Vagina (tissue), 2 donors: ENCODE measurements at places on chromosomes 4 and X.

GRCh38 chrX:13791559-13791958 is 25.3 kb downstream of the GPM6B start:
- no peak for DNase-seq

DNA sequence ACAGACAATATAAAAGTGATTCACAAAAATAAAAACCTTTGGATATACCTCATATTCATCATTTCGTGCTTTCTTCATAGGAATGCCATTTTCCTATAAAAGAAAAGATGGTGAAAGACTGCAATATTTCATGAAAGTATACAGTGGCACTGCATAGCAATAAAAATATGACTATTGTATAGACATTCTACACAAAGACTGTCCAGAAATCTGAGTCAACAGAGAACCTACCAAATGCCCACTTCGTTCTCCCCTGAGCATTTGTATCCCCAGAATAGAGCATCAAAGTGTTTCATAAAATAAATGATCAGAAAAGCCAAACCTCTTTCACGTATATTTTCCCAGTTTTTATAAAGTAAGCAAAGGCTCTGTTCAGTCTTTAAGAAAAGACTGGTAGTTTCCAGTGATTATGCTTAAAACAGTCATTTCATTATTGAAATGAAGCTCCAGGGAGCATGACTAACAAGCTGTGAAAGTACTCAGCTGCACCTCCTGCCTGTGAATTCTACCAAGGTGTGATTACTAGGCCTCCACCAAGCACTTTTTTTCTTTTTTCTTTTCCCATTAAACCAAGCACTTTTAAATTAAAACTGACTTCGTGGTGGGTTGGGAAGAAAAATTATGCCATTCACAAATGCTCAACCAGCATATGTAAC is 20.2 kb downstream of the PPA2 start:
- DNase-seq: no peak

DNA sequence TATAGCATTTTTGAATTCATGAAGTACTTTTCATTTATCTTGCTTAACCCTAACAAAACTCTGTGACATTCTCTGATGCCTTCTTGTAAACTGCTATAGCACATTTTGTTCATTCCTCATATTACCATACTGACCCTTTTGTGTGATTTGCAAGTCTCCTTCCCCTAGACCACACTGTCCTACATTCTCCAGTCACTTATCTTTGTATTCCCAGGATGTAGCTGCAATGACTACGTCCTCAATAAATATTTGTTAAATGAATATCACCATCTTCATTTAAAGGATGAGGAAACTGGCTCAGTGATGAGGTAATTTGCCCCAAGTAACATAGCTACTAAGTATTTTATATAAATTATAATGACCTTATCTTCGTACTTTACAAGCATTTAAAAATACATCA is 11.9 kb downstream of the HUWE1 start:
- no peak for DNase-seq

DNA sequence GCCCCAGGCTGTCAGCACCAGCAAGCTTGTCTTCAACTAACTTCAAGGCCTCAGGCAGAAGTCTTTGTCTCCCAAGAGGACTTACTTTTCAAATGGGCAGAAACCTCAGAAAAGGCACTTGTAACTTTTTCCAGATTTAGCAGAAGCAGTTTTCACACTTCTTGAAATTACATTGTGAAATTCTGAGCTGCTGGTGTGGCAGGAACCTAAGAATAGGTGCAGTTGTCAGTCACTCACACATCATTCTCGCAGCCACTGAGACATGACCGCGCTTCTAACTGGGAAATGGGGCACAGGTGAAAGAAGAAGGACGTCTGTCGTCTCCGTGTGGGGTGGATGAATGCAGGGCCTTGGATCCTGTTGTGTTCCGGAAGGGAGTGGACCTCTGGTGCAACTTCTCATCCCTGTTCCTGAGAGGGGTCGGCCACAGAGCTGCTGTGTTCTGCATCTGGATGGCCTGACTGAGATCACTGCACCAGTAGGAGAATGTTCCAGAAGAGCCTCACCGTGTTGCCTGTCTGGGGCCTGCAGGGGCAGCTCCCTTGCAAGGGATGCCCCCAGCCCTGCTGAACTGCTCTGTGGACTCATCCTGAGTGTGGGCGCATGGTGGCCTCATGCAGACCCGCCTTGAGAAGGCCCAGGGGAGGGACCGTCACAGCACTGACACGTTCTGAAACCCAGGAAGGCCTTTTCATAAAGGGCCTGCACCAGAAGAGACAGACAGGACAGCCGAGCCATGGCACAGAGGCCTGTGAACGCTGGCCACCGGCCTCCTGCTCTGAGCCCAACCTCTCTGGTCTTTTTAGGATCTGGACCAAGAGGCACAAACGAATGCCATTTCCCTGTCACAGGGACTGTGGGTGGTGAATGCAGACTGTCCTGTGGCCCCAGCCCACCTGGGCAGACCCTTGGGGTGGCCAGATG is 18.7 kb downstream of the NAT8L start:
- DNase-seq: no peak

DNA sequence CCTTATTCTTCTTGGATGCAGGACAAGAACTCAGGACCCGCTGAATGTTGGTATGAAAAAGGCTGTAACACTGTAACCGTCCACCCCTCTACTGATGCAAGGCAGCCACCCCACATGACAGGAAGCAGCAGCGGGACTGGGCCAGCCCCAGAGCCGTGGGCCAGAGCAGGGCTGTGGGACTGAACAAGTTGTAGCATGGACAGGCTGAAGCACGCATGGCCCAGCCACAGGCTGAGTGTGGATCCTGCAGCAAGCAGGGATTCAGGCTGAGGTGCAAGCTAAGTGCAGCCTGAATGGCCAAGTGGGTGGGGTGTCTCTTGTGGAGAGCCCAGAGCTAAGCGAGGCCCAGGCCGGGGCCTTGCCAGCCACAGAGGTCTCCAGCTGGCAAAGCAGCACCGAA is 632.2 kb downstream of the SPOCK3 start:
- DNase-seq: no peak

DNA sequence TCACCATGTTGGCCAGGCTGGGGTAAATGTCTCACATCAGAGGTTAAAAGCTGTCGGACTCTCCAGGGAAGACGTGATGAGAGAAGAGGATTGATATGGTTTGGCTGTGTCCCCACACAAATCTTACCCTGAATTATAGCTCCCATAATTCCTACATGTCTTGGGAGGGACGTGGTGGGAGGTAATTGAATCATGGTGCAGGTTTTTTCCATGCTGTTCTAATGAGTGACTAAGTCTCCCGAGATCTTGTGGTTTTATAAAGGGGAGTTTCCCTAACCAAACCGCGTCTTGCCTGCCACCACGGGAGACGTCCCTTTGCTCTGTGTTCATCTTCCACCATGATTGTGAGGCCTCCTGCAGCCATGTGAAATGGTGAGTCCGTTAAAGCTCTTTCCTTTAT is 64.4 kb downstream of the ASMT start:
- DNase-seq: no peak

DNA sequence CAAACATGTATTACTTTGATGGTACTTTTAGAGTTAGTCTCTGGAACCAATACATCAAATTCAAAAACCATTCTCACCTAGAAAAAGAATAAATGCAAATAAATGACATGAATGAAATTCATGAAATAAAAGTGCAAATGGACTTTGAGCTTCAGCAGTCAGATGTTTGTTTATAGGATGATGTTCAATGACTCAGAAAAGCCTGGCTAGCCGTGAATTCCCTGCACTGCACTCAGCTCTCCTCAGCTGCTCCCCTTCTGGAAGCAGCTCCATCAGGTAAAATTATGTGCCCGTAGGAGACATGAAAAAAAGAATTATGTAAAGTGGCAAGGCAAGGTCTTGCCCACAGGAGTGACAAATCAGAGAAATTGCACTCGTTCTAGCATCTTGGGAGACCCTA is 390.6 kb downstream of the GPM6A start:
- DNase-seq: no peak

GRCh38 chrX:49309401-49309981 is 6.0 kb downstream of the GAGE10 start:
- DNase-seq: no peak

DNA sequence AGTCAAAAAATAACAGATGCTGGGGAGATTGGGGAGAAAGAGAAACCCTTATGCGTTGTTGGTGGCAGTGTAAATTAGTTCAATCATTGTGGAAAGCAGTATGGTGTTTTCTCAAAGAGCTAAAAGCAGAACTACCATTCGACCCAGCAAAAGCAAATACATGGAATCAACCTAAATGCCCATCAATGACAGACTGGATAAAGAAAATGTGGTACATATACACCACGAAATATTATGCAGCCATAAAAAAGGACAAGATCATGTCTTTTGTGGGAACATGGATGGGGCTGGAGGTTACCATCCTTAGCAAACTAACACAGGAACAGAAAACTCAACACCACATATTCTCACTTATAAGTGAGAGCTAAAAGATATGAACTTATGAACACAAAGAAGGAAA is 188.9 kb downstream of the CAMK2D start:
- no peak for DNase-seq

GRCh38 chr4:78667325-78667724 is 108.8 kb upstream of the BMP2K start:
- no peak for DNase-seq

DNA sequence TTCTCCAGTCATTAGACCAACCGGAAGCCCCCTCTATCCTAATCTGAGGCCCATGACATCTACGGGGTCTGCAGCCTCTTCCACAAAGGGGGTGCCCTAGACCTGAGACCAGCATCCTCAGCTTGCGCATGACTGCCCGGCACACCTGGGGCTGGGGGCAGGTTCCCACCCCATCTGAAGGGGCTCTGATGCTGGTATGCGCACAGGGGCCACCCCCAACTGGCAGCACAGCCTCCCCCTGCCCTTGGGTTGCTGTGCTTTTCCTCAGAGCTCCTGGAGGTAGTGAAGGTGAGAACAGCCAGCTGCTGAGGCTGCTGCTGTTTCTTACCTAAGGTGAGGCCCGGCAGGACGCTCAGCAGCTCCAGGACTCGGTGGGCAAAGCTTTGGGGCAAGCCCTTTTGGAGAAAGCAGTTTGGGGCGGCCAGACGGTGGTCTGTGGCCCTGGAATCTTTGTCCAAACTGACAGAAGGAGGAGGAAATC is 18.9 kb upstream of the CPLX1 start:
- no peak for DNase-seq

DNA sequence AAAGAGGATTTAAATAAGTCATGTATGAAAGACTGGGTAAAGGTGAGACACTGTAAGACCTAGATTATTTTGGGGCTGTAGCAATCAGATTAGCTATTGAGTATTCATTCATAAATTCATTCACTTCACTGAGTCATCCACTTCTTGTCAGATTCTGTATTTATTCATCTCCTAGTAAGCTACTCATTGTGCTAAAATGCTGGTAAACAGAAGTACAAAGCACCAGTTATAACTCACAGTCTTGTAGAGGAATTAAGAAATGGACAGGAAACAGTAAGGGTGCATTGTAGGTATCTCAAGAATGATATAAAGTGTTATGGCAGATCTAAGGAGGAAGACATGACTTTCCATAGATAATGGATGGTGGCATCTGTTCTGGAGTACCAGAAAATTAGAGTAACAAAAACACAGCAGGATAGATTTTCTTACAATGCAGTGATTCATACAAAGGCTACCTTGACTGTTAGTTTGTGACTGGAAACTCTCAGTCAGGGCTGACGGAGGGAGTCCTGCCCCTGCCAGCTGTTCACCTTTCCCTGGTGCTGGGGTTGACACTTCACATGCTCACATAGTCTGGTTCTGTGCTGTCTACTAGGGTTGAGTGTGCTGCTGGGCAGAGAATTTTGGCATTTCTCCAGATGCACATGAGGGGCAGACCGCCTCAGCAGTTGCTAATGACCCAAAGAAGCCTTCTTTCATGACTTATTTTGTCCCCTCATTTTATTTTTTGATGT is 26.5 kb upstream of the HAND2 start:
- no peak for DNase-seq

GRCh38 chr4:13570916-13571315 is 26.6 kb upstream of the NKX3-2 start:
- DNase-seq: no peak

GRCh38 chrX:2414384-2414783 is 86.4 kb downstream of the DHRSX start:
- DNase-seq: no peak

DNA sequence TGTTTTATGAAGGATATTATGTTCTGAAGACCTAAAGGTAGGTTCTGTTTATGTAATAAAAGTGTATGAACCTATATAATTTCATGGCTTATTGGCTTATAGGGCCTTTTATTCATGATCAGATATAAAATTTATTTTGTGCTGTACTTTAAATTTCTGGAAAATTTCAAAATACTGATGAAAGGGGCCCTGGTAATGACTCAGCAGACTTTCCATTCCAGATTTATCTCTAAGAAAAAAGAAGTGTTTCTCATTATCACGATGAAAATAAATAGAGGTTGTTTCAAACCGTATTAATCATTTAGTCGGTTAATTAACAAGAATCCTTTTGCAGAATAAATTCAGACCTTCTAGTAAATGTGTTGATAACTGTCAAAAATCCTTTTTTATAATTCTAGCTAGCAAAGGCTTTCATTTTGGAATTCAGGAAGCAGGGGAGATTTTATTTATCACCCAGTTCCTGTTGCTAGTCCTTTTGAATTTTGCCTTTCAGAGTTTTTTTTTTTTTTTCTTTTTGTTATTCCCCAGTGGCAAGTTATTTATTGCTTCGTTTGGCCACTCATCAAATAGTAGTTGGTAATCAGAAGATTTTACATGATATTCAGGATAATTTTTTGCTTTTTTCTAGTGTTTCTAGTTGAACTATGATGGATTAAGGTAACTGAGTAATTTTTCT is 5.4 kb upstream of the TAPT1 start:
- no peak for DNase-seq

- no peak for DNase-seq
Measured at GRCh38 chrX:39953879-39954278, 143.9 kb downstream of the BCOR start.

DNA sequence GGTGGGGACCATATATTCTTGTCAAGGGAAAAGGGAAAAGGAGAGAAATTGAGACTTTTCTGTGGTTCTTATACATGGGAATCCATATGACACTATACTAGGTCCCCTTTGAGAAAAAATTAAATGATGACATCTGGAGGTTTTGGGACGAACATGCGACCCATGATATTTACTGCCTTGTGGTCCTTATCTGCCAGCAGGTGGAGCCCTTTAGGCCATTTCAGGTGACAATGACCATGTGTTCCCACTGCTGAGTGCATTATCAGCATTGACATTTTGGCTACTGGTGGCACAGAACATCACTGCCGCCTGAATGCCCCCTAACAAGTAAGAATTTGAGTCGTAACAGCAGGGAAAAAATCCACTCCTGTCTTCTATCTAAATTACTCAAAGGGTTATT is 843.4 kb downstream of the FSTL5 start:
- DNase-seq: no peak

- no peak for DNase-seq
Measured at GRCh38 chrX:29903360-29903759, 312.0 kb upstream of the MAGEB2 start.

DNA sequence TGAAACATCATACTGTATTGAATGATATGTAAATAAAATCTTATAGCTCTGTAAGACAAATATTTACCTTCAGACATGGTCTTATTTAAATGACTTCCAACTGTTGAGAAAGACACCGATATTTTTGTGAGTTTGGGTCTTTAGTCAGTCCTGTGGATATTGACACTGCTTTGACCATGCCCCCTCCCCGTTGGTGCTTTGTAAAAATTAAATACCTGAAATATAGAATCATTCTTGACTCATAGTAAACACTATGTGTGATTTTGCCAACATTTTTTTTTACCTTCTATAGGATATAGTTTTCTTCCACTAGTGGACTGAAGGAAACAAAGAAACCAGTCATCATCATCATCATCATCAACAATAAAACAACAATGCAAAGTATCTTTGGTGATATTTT is 114.3 kb upstream of the HS3ST1 start:
- DNase-seq: no peak

- DNase-seq: no peak
Measured at GRCh38 chrX:2765549-2765830, 13.7 kb downstream of the XG start.

GRCh38 chrX:40201329-40201885 is 103.6 kb upstream of the BCOR start:
- no peak for DNase-seq
